ENCODE measurements at places on chromosomes 3 and 15.

GRCh38 chr3:99674086-99674789 lies 35.8 kb downstream of the COL8A1 start:
- no peak for DNase-seq

DNA sequence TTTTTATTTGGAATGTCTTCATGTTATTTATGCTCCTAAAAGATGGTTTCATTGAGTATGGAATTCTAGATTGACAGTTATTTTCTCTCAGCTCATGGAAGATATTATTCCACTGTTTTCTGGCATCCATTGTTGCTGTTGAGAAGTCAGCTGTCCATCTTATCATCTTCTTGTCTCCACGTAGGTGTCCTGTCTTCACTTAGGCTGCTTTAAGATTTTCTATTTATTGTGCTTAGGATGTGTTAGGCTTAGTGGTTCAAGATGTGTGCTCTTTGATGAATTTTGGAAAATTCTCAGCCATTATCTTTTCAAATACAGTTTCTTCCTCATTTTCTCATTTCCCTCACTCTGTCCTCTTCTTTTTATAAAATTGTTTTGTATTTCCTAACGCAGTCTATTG lies 52.0 kb downstream of the SNRK start:
- DNase-seq, result no peak

DNA sequence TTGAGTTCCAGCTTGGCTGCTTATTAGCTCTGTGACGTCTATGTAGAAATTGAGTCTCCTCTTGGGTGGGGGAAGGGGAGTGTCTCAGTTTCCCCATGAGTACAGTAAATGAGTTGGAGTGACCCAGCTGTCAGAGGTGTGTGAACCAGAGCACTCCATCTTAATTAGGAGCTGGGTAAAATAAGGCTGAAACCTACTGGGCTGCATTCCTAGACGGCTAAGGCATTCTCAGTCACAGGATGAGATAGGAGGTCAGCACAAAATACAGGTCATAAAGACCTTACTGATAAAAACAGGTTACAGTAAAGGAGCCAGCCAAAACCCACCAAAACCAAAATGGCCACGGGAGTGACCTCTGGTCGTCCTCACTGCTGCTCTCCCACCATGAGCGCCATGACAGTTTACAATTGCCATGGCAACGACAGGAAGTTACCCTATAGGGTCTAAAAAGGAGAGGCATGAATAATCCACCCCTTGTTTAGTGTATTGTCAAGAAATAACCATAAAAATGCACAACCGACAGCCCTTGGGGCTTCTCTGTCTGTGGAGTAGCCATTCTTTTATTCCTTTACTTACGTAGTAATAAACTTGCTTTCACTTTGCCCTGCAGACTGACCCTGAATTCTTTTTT lies 222.4 kb downstream of the CACNA2D3 start:
- DNase-seq, result no peak

DNA sequence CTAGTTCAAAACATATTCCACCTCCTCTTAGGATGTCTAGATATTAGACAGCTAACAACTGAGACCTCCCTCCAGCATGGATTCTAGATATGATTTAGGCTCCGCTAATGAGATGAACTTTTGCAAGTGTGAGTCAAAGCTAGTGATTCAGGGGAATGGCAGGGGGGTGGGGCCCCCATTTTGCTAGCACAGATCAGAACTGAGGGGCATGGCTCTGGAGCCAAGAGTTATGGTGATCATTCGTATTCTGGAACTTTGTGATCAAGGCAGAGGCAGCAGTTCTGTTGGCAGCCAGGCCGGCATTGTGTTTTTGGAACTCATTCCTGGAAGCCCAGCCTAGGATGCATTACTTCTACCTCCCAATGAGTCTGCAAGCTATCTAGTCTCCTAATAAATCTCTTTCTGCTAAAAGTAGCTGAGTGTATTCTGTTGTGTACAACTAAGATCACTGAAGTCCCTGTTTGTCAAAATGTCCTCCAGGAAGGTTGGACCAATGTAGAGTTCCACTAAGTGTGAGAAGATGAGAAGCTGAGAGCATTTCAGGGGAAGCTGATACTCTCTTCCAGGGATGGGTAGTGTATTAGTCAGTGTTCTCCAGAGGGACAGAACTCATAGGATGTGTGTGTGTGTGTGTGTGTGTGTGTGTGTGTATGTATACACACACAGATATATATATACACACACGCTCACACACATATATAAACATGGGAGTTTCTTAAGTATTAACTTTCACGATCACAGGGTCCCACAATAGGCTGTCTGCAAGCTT lies 312.7 kb downstream of the TLE3 start:
- DNase-seq, result no peak

DNA sequence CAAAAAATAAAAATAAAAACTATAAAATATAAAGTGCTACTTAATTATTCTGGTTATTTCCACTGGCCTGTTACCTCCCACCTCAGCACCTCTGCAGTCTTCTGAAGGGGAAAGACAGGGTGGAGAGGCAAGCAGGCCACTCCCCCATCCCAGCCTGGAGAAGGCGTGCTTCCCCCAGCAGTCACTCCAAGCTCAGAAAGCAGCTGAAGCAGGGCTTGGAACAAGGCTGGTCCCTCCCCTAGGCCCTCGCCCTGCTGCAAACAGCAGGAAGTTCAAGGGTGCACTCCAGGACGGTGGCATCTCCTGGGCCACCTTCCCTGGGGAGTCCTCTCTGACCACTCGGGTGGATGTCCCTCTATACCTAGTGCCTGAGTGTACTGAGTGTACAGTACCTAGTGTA lies 21.4 kb downstream of the CACNA2D2 start:
- DNase-seq, result no peak

DNA sequence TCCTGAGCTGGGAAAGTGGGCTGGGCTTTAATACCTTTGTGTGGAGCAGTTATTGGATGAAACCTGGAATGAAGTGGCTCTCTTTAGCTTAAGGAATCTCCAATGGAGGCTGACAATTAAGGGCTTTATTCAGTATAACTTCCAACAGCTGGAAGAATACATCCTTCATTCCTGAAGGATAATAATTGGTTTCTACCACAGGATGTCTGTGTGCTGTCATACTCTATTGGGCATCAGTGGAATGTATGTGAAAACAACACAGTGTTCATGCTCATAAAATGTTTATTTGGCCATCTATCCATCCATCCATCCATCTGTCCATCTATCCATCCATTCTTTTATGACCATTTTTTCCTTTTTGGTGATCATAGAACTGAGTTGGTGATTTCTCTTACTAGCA lies 220.7 kb upstream of the GAP43 start:
- no peak for DNase-seq

DNA sequence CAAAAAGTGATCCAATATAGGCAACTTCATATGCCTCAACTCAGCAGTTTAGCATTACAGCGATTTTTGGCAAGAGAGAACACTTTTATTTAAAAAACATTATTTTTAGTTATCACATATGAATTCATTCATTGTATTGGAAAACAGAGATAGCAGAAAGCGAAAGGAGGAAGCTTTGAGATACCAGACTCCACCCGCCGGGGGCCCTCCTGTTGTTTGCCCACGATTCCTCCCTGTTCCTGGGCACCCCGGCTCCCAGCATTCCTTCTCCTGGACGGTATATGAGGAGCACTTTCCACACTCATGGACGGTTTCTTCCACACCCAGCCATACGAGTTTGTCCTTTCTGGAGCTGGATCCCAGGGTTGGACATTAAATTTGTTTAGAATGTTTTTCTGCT lies 18.2 kb downstream of the APBA2 start:
- no peak for DNase-seq

DNA sequence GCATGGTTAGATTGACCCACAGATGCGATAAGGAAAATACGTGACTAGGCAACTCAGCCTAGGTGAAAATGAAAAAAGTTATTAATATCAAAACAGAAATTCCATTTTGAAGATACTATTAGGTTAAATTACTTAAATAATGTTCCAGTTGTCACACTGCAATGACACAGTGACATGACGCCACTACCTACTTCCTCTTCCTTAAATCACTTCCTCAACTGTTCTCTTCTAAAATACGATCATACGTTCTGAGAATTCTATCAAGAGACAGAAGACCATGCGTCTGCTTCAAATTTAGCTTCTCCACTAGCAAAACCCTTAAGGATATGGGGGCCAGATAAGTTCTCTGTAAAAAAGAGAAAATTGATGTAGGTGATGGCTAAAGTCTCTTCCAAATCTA lies 18.2 kb downstream of the CMTM6 start:
- DNase-seq, result no peak

DNA sequence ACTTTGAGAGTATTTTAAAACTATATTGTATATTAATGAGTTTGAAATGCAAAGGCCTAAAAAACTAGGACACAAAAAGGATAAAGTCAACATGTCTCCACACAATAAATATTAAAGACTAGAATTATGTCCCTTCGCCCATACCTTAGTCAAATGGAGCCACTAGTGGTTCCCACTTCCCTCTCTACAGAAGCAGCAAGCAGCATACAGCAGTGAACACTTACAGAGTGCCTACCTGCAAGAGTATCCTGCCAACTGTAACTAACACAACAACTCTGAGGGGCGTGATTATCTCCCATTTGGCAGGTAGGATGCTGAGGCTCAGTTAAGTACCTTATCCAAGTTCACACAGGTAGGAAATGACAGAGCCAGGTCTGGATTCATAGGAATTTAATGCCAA lies 17.2 kb downstream of the DYNC1LI1 start:
- no peak for DNase-seq

DNA sequence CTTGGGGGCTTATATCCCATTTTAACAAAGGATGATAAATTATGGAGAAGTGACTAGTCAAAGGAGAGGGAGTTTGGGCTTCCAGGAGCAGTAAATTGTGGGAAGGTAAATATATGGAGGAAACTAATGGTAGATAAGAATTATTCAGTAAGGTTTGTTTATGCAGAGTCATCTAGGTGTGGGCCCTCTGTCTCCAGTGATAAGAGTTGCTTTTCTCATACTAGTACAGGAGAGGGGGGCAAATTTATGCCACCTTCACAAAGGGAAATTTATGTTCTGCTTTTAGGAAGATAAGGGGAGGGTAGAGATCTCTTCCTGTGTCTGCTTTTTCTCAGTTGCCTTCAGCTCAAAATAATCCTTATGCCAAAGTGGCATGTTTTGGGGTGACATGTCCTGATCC lies 383.7 kb upstream of the PPP2R3A start:
- DNase-seq, result no peak

- no peak for DNase-seq
Observed at GRCh38 chr15:40265875-40266274, 17.0 kb downstream of the ANKRD63 start.

GRCh38 chr3:133962849-133963248 lies 66.9 kb downstream of the SLCO2A1 start:
- no peak for DNase-seq

- DNase-seq, result no peak
Observed at GRCh38 chr15:34241376-34242330, 16.8 kb downstream of the EMC4 start.

GRCh38 chr3:138332472-138333073 lies 2.9 kb upstream of the NME9 start:
- no peak for DNase-seq

DNA sequence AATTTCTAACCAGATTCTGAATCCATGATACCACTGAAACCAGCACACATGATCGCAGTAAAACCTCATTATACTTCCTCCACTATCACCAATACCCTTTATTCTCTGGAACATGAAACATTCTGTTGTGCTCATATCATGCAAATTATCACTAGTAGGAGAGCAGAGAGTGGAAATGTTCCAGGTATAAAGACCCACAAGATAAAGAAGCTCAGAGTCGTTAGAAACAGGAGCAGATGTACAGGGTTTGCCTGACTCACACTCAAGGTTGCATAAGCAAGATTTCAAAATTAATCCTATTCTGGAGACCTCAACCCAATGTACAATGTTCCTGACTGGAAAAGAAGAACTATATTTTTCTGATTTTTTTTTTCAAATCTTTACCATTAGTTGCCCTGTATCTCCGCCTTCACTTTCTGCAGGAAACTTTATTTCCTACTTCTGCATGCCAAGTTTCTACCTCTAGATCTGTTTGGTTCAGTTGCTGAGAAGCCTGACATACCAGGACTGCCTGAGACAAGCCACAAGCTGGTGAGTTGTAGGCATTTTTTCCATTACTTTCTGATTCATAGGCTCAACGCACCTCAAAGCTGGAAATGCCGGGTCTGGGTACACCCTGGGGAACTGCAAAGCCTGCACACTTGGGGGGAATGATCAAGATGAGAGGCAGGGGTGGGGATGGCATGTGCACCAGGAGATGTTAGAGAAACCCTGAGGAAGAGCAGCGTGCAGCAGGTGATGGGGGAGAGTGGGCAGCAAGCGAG lies at the start of gene CCR2:
Gene CCR2, plus strand, starts transcription at position 465 of the 764 bp plus-strand sequence. CDS start 3,417 bp downstream, outside the sequence.
- no peak for DNase-seq

- DNase-seq, result no peak
Observed at GRCh38 chr3:112360561-112360960, 27.6 kb downstream of the CD200 start.

- no peak for DNase-seq
Observed at GRCh38 chr15:69045802-69046201, 31.3 kb downstream of the NOX5 start.

GRCh38 chr3:30113906-30114305 lies 492.5 kb upstream of the TGFBR2 start:
- DNase-seq, result no peak

DNA sequence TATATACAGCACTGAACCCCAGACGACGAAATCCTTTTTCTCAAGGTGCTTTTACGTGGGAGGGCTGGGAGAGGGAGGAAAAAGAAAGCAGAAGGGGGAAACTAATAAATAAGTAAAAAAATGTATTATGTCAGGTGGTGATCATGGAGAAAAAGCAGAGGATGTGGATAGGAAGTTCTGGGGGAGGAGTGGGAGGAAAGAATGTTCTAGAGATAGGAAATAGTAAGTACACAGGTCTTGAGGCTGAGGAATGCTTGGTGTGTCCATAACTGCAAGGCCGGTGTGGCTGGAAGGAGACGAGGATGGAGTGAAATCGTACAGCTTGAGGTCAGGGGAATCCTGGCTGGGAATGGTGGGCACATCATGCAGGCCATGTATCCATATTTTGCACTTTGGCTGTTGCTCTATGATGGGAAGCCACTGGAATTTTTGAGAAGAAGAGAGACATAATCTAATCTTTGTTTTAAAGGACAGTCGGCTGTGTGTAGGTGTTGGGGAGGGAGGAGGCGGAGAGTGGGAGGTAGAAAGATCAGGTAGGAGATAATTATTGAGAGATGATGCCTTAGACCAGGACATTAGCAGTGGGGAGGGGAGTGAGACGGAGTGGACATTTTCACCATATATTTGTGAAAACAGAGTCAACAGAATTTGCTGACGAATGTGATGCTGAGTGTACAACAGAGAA lies 1.8 kb upstream of the UBE2E2 start:
- DNase-seq, result no peak

- no peak for DNase-seq
Observed at GRCh38 chr3:82031596-82031995, 270.2 kb upstream of the GBE1 start.

- DNase-seq, result no peak
Observed at GRCh38 chr15:62382046-62382445, 217.0 kb upstream of the C2CD4B start.

DNA sequence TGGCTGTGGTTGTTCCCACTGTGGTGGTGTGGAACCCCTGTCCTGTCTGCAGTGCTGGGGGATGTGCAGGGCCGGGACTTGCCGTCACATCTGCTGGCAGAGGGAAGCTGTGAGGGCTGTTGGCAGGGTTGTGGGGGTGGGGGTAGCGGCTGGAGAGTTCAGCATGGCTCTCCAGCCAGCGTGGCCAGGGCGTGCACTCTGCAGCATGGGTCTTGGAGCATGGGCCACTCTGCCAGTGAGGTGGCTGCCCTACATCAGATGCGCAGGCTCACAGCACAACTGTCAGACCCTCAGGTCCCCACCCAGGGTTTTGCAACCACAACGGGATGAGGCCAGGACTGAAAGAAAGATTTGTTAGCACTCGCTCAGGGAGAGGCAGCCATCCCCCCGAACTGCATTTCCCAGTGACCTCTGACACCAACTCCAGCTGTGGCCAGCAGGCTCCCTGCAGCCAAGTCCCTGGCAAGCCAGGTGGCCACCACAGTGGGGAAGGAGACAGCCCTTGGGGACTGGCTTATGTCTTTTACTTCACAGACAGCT lies 237.7 kb upstream of the LYSMD4 start:
- DNase-seq, result no peak
